ENCODE measurements at places on chromosomes 3 and 15. TPM values are rescaled to one million over a fixed set of nuclear protein-coding genes. Genes with fewer than 3 reads are reported as not detected.
A peak's percentile ranks its signal among the peaks of the same experiment; 100 is the strongest.

Gene EOMES
- total RNA-seq: 1.0 TPM

- H3K27me3 ChIP-seq: no peaks in the 10 kb centered on the region
- H3K4me3 ChIP-seq: no peak overlapping the region
- DNase-seq: no peak
- H3K27ac ChIP-seq: no peak overlapping the region
- no peaks in the 10 kb centered on the region for H3K4me1 ChIP-seq
- no peaks in the 10 kb centered on the region for H3K36me3 ChIP-seq
These were observed 24.0 kb downstream of the LTF start for GRCh38 chr3:46440531-46441294.

GRCh38 chr15:33086500-33087121 is 107.9 kb downstream of the FMN1 start:
- no peaks in the 10 kb centered on the region for H3K36me3 ChIP-seq
- H3K4me1 ChIP-seq: no peaks in the 10 kb centered on the region
- H3K27ac ChIP-seq: no peak overlapping the region
- H3K4me3 ChIP-seq: no peak overlapping the region
- DNase-seq: no peak

Gene EMC7
- 34.4 TPM for total RNA-seq

- H3K4me3 ChIP-seq: peak overlapping the region; percentile 91
- H3K36me3 ChIP-seq: peaks cover 7% of the 10 kb centered on the region
- DNase-seq: peak; percentile 35
- H3K27me3 ChIP-seq: no peaks in the 10 kb centered on the region
- peak overlapping the region; percentile 49 for H3K27ac ChIP-seq
These were observed 651 bp downstream of the UBA3 start for GRCh38 chr3:69079269-69080159.

Gene ITIH3
- 1,670 TPM for total RNA-seq

- H3K4me1 ChIP-seq: no peaks in the 10 kb centered on the region
- H3K27ac ChIP-seq: no peak overlapping the region
- H3K27me3 ChIP-seq: no peaks in the 10 kb centered on the region
- DNase-seq: no peak
- H3K4me3 ChIP-seq: no peak overlapping the region
- H3K36me3 ChIP-seq: no peaks in the 10 kb centered on the region
These were observed 45.8 kb downstream of the IGF1R start for GRCh38 chr15:98694161-98694560.

GRCh38 chr3:125381314-125381713 is 6.2 kb upstream of the ZNF148 start:
- H3K4me1 ChIP-seq: peaks cover 51% of the 10 kb centered on the region
- H3K27me3 ChIP-seq: no peaks in the 10 kb centered on the region
- DNase-seq: no peak
- no peaks in the 10 kb centered on the region for H3K36me3 ChIP-seq
- H3K4me3 ChIP-seq: no peak overlapping the region

Gene AHSG
- total RNA-seq: 1,407 TPM

DNA sequence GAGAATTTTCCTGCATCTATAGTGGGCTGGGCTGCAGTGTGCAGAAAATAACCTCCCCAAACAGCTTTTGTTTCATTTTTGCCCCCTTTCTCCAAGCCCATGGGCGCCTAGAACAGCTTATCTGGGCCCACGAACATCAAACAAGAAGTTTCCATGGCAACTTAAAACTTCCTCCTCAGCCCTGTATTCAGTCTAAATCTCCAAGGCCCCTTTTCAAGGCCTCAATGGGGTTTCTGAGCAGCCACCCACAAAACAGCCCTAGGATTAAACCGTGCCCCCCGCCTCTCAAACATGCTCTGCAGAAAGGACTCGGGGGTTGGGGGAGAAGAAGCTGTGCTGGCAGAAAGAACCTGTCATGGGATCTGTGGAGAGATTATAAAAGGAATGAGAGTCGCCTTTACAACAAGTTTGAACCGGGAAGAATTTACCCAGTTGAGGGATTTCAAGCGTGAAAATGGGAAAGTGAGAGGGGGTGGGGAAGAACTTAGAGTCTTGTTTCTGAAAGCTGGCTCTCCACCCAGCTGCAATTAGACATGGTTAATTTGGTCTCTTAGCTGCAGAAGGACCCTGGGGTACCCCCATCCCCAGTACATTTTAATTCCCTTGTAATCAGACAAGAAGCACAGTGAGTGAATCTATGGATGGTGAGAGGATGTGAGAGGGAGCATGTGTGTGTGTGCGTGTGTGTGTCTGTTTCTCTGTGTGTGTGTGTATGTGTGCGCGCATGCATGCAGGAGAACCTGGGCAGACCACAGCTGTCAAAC is 4.3 kb upstream of the FAM107A start:
- no peaks in the 10 kb centered on the region for H3K36me3 ChIP-seq
- H3K27me3 ChIP-seq: no peaks in the 10 kb centered on the region
- H3K4me3 ChIP-seq: no peak overlapping the region
- no peak overlapping the region for H3K27ac ChIP-seq

GRCh38 chr3:69354948-69355347 is 30.9 kb downstream of the FRMD4B start:
- no peaks in the 10 kb centered on the region for H3K36me3 ChIP-seq
- H3K4me3 ChIP-seq: no peak overlapping the region
- no peaks in the 10 kb centered on the region for H3K27me3 ChIP-seq
- DNase-seq: no peak
- H3K4me1 ChIP-seq: no peaks in the 10 kb centered on the region

DNA sequence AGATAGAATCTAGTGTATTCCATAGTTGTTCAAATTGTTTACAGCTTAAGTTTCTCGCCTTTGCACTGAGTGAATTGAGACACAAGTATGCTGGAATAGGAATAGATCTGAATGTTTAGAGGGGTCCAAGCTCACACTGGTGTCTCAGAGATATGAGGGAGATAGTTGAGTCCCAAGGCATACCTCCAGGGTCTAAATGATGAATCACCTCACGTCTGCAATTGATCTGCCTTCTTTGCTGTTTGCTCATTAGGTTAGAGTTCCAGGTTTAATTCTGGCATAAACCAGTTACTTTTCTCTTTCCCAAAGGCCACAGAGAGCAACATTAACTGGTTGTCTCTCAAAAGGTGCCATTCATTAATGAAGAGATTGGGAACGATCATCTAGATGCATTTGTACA is 106.3 kb upstream of the MME start:
- no peaks in the 10 kb centered on the region for H3K36me3 ChIP-seq
- no peak overlapping the region for H3K27ac ChIP-seq
- no peak overlapping the region for H3K4me3 ChIP-seq

Gene CYP19A1
- not detected for total RNA-seq

DNA sequence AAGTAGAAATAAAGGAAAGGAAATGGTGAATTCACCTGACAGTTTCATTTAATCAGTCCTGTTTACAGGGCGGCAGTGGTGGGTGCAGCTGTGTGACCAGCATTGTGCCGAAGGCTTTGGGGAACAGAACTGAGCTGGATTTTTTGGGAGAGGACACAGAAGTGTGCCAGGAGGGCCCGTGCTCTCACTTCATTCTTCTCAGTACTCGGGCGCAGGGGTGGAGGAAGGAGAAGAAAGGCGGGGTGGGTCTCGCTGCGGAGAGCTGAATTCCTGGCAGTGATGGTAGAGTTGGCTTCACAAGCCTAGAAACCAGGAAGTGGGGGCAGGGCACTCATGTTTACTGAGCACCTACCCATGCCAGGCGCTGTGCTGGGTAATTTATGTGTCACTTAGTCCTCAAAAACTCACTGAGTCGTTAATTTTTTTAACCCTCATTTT is 64.6 kb downstream of the CRTC3 start:
- H3K36me3 ChIP-seq: no peaks in the 10 kb centered on the region
- peaks cover 63% of the 10 kb centered on the region for H3K4me1 ChIP-seq
- H3K4me3 ChIP-seq: peak overlapping the region; percentile 44
- peak; percentile 86 for DNase-seq
- H3K27me3 ChIP-seq: no peaks in the 10 kb centered on the region
- H3K27ac ChIP-seq: peak overlapping the region; percentile 78

DNA sequence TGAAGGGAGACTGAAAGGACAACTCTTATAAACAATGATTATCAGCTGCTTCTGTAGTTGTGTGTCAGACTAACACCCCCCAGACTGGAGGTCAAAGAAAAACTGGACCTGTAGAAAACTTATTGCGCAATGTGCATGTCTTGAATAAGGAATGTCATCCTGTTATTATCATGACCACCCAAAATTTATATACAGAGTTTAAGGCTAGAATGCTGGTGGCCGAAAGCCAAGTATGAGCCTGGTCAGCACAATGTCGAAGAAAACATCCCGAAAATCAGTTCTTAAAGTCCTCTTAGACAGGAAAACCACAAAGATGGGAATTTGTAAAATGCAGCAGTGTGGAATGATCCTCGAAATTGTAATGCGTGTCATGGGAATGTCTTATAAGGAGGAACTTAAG is 29.3 kb downstream of the RFTN1 start:
- DNase-seq: peak; percentile 43
- peaks cover 8% of the 10 kb centered on the region for H3K4me1 ChIP-seq
- H3K27ac ChIP-seq: peak overlapping the region; percentile 4
- H3K36me3 ChIP-seq: no peaks in the 10 kb centered on the region

DNA sequence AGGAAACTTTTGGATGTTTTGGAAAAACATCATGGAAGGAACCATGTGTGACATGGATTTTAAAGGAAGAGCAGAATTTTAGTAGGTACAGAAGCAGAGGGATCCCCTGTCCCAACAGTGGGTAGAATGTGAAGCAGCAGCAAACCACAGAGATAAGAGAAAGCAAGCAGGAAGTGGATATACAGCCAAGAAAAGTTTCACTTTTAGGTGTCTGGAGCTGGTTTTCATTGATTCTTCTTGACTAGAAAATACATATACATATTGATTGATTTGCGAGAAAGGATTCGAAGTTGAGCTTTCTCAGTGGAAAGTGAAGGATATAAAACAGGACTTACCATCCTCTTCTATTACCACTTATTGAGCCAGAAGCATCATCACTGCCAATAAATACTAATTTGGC is 133.5 kb downstream of the KCNMB2 start:
- H3K4me3 ChIP-seq: no peak overlapping the region
- no peak overlapping the region for H3K27ac ChIP-seq
